Suprapubic skin (tissue), 4 donors: ENCODE measurements at places on chromosomes 2 and 18.
A peak's percentile ranks its signal among the peaks of the same experiment; 100 is the strongest.

- DNase-seq = no peak
Measured at GRCh38 chr2:174333372-174334277, 1.1 kb upstream of the SP9 start.

DNA sequence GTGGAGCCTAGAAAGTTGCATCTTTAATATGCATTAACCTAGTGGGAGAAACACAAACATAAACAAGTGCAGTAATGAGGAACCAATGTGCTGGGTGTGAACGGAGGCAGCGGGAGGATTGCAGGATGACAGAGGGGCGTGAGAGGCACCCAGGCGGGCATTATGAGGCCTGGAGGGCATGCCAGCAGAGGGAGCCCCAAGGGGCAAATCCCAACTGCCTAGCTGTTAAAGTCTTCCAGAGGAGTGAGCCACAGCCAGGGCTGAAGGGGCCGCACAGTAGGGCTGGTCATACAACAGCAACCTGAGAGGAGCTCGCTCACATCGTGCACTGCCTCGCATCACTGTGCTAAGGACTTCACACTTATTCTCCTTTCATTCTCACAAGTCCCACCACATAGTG lies 13.3 kb upstream of the PRELID3A start:
- DNase-seq = no peak

DNA sequence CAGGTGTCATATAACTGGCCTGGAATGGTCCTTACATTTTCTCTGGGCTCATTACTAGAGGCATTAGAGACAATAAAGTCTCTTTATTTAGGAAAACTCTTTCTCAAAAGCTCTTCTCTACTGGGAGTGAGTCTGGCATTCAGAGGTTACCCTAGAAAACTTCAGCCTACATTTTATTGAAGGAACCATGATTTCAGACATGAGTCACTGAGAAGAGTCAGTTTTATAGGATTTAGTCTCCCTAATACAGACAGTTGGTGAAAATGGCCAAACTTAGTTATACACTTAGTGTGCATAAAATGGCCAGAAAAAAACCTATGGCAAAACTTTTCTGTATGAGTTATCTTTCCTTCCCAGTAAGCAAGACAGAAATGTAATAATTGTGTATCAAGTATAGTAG lies 689.4 kb downstream of the ZEB2 start:
- DNase-seq = no peak

DNA sequence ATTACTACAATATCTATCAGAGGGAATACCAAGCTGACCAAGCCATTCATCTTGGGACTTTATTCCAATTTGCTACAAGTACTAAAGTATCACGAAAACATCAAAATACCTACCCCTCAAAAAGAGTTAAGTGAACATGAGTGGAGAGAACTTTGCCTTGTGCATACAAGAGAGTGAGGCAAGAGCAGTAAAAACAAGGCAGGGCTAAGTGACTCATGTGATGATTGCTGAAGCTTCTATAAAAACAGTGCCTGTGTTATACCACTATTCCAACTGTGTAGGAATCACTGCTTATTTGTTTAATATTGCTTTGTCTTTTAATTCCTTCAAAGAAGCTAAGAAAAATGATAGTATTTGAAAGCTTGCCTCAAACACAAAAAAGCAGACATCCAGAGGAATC lies 61.2 kb downstream of the FARSB start:
- DNase-seq = no peak

GRCh38 chr2:54878182-54878581 lies 154.7 kb downstream of the EML6 start:
- no peak for DNase-seq

GRCh38 chr2:219218217-219218731 lies 484 bp downstream of the ABCB6 start:
- DNase-seq = peak; percentile 86

DNA sequence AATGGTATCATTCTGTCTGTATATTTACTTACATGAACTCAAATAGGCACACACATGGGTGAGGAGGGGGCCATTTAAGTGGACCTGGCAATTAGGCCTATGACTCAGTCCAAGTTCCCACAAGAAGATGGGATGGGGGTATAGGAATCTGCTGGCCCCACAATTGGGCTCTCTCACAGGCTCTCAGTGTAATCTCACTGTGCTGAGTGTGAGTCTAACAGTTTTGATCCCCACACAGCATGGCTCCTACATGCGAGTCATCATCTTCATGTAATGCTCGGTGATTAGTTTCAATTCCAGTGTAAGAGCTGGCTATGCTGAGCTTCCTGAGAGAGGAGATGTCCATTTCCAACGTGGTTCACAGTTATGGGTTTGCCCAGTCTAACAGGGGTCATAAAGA lies 114.0 kb downstream of the GATA6 start:
- DNase-seq = no peak

- DNase-seq = no peak
Measured at GRCh38 chr18:56789004-56789888, 138.1 kb downstream of the WDR7 start.

GRCh38 chr2:157438863-157439823 lies 4.7 kb downstream of the CYTIP start:
- no peak for DNase-seq

GRCh38 chr2:51597086-51597485 lies 565.2 kb upstream of the NRXN1 start:
- no peak for DNase-seq

DNA sequence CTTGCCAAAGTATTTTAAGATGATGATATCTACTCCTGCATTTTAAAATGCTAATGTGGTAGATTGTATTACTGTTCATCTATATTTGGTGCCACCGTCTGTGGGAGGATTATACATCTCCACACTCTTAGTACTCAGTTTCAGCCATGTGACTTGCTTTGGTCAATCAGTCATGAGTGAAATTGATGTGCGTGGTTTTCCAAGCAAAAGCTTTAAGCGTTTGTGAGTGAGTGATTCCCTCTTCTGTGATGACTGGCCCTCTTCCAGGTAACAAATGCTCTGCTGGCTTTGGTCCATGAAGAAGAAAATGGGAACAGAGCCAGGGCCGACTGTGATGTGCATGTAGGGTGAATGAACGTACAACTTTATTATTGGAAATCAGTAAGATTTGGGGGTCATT lies 330.4 kb downstream of the LPIN1 start:
- no peak for DNase-seq

- no peak for DNase-seq
Measured at GRCh38 chr18:3044931-3045698, 32.2 kb upstream of the LPIN2 start.

DNA sequence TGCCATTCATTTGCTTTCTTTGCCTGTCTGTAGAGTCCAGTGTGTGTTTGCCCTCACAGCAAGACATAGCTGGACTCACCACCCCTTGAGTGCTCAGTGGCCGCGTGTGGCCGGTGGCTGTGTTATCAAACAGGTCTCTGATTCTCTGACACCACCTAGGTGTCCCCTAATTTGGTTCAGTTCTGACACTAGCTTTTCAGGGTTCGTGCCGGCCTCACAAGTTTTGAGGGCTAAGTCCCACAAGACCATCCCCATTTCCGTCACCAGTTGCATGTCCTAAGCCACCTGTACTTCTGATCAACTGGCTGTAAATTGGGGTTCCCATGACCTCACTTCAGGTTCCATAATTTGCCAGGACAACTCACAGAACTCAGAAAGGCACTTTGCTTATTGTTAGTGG lies 23.5 kb downstream of the NCK2 start:
- no peak for DNase-seq

- DNase-seq = no peak
Measured at GRCh38 chr2:10075571-10076209, 4.5 kb downstream of the CYS1 start.

DNA sequence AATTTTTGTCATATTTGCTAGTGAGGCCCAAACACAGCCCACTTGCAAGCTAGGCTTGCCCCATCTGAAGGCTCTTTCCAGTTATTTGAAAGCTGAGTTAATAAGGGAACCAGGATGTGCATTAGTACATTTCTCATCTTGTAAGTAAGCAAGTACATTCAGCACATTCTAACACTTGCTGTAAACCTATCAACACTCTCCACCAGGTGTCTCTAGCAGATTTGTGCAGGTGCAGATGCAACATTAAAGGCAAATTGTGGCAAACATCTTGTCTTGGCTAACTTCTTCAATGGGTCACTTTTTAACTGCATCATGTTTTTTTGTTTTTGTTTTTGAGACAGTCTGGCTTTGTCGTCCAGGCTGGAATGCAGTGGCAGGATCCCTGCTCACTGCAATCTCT lies 25.3 kb upstream of the MFSD6 start:
- DNase-seq = no peak

DNA sequence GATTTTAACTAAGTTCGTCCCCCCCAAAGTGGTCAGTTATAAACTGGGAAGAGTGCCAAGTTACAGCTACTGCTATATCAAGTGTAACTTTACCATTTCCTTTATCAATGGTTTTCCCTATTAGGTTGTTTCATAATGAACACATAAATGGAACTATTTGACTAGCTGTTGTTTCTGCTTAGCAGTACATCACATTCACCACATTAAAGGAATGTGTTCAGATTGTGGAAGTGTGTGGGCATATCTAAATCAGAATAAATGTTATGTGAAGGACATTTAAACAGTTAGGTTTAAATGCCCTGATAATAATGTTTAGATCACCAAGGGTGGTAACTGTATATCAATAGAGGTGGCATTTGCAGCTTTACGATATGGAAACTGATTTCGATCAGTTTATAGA lies 45.1 kb downstream of the SLC9A4 start:
- no peak for DNase-seq

DNA sequence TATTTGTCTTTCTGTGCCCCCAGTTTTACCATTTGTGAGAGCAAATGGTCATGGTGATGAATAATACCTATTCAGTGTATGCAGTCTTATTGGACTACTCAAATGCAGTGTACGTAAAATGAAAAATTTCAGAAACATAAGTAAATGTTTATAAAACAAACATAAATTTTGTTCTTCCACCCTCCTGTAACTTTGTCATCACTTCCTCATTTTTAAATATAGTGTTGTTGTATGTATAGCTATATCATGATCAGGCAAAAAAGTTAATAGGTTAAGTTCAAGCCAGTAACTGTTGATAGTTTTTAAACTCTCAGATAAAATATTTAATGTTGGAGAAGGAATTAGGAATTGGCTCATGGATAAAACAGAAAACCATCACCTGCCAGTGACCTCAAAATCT lies 93.2 kb downstream of the KLF7 start:
- no peak for DNase-seq

DNA sequence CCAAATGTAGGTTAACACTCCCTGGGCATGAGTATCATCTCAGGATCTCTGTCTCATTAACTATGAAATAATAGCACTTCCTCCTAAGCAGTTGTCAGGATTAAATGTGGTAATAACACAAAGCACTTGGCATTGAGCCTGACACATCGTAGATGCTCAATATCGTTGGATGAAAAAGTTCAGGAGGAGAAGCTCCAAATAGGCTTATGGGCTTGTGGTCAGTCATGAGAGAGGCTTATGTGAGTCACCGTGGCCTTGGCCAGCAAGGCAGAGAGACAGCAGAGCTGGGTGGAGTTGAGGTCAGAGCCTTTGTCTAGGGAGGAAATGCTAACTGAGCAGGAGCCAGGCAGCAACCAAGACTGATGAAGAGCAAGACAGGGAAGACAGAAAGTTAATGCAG lies 68.3 kb upstream of the PPM1B start:
- DNase-seq = no peak

GRCh38 chr2:196712867-196713266 lies 73.4 kb downstream of the CCDC150 start:
- no peak for DNase-seq

DNA sequence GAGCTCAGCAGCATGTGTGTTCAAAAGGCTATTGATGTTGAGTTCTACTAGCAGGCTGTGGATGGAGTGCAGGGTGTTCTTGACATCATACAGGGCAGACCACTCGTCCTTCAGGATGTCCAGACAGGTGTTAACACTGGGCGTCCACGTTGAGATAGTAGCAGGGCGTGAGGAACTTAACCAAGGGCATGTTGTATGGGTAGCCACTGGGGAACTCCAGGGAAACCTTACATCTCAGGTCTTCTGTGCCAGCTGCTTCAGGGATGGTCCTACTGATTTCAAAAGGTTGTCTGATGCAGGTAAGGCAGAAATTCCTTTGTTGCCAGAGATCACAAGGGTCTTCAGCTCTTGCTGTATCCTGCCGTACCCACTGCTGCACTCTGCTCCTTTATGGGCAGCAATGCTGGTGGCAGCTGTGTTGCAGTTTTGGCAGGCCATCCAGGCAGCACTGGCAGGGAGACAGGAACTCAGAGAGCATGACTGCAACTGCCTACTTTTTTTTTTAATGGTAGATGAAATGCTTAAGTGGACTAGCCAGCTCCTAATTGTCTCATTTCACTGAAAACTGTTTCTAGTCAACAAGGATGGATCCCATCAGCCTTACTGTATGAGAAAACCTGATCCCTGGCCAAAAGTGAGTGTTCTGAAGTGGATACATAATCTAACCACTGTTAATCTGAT lies 32.4 kb upstream of the RBBP8 start:
- DNase-seq = no peak

- no peak for DNase-seq
Measured at GRCh38 chr2:187917535-187917934, 363.3 kb upstream of the TFPI start.

DNA sequence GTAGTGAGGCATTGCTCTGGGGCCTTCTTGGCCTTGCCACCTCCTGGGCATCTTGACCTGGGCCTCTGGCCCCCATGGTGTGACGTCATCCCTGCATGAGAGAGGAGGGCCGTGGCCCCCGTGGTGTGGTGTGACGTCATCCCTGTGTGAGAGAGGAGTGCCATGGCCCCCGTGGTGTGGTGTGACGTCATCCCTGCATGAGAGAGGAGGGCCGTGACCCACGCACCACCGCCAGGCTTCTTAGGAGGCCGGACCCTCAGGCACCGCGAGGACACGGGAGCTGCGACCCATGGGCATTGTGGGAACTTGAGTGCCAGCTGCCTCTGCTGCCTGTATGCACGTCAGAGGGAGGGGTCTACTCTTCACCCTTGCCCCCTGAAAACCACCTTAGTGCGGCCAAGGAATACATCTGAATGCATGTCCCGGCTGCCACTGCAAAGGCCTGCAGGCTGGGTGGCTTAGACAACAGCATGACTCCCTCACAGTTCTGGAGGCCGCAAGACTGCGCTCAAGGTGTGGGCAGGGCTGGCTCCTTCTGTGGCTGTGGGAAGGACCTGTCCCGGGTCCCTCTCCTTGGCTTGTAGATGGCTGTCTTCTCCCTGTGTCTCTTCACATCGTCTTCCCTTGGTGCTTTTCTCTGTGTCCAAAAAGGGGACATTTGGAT lies 20.8 kb upstream of the OTOS start:
- DNase-seq = no peak

GRCh38 chr18:48915626-48916425 lies 34.9 kb downstream of the SMAD7 start:
- no peak for DNase-seq
